Cerebellum (tissue), 4 donors: ENCODE measurements at places on chromosomes 3 and 15.

- DNase-seq, result peak; percentile 62
Observed at GRCh38 chr15:70853973-70854665, at the start of gene LARP6. TSS of gene LARP6 (minus strand) at chr15:70854157. CDS start at chr15:70854088, 69 bp downstream.

DNA sequence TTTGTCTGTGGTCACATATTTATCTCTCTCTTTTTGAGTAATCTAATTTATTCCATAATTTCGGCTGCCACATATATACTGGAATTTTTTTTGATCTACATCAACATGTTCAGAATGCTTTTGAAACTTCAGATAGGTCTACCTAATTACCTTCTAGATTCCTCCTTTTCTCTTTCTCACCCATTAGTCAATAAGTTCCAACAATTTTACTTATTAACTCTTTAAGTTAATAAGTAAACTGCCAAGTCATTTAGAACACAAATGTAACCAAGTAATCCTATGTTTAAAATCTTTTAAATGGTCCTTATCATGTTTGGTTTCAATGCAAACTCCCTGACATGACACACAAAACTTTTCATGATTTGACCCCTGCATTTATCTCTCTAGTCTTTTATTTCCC lies 410.5 kb downstream of the UNC13C start:
- DNase-seq, result no peak

GRCh38 chr3:52146811-52147210 lies 7.4 kb downstream of the POC1A start:
- DNase-seq, result no peak

- no peak for DNase-seq
Observed at GRCh38 chr3:100040451-100041225, 73.7 kb downstream of the FILIP1L start.

DNA sequence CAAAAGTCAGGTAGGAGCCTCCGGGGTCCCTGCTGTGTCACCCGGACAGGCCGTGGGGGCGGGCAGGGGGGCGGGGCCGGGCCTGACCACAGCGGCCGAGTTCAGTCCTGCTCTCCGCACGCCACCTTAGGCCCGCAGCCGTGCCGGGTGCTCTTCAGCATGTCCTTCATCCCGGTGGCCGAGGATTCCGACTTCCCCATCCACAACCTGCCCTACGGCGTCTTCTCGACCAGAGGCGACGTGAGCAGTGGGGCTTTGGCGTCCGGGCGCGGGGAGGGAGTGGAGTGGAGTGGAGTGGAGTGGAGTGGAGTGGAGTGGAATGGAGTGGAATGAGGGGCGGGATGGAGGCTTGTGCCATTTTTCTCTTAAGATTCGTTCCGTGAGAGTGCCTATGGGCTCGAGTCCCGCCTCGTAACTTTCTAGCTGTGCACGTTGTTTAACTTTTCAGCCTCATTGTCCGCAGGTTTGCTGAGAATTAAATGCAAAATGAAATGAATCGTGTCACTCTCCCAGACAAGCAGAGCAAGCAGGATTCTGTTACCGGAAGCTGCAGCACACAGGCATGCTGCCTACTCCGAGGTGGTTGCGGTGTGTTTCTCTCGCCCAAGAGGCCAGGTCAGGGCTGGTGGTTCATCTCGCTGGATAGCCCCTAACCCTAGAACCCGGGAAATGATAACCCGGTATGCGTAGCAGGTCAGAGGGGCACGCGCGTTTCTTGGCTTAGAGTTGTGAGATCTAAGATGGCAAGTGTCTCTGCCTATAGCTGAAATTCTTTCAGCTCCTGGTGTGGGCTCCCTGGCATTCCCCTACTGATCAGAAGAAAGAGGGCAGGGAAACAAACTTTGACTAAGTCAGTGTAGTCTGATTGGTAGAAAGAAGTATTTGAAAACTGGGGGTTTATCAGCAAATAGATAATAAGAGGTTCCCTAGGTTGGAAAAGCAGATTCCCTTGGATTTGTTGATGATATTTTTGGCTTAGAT lies at the start of gene FAH:
FAH (plus strand) TSS at position 104 of the 981 bp plus-strand sequence; CDS start at position 160, 56 bp downstream.
- DNase-seq, result no peak

GRCh38 chr3:65672871-65673815 lies 365.6 kb downstream of the MAGI1 start:
- DNase-seq, result peak; percentile 15

- DNase-seq, result no peak
Observed at GRCh38 chr3:114361391-114361790, 67.6 kb downstream of the TIGIT start.

DNA sequence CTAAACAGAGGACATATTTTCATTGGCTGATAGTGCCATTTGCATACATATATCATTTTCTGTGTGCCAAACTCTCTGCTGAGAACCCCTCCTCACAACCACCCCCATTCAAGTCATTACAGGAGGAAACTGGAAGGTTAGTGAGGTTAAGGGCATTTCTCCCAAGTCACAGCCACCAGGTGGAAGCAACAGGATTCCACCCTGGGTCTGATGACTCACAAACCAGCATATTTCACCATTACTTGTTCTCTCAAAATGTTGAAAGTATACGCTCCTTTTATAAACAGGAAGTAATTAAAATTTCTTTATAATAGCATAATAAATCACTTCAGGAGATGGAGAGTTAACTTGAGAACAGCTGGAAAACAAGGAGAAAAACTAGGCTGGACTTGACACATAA lies 398.6 kb upstream of the WNT5A start:
- no peak for DNase-seq

DNA sequence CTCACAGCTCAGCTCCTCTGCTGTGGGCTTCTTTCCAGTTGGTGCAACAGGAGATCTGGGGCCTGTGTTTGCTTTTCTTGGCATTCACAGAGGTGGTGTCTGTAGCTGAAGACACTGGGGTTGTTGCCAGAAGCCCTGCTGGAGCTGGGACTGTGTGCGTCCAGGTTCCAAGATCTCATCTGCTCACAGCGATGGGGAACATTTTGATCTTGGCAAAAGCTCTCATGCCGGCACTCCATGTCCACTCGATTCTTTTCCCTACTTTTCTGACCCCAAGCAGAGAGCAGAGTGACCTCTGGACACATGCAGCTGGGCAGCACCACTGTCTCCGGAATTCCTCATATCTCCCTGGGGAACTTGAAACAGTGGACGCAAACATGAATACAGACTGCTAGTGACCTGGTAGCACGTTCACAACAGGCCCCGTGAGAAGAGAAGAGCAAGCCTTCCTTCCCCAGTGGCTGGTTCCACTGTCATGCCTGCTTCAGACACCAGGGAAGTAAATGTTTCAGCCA lies 36.1 kb upstream of the MECOM start:
- peak; percentile 42 for DNase-seq

DNA sequence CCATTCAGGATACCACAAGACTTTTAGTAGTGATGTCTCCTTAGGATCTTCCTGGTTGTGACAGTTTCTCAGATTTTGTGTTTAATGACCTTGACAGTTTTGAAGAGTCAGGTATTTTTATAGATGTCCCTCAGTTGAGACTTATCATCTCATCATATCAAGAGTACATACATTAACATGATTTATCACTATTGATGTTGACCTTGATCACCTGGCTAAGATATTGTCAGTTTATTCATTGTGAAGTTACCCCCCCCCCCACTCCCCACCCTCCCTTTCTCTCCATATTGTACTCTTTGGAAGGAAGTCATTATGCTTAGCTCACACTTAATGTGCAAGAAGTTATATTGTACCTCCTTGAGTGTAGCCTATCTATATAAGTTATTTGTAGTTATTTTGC lies 42.9 kb downstream of the MGA start:
- DNase-seq, result no peak

DNA sequence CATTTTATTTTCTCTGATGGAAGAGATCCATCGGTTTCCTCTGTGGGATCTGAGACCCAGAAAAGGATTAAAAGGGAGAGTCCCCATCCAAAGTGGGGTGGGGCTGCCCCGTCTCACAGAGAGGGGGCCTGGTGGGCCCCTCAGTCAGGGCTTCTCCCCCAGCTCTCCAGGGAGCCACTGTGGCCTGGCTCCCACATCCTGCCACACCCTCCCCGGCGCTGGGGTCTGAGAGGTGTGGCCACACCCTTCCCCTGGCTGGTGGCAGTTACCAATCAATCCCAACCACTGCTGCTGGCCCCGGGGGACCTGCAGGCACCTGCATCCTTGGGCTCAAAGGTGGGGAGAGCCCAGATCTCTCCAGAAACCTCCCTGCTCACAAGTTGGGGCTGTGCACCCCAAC lies 161.8 kb upstream of the IQSEC1 start:
- DNase-seq, result no peak

DNA sequence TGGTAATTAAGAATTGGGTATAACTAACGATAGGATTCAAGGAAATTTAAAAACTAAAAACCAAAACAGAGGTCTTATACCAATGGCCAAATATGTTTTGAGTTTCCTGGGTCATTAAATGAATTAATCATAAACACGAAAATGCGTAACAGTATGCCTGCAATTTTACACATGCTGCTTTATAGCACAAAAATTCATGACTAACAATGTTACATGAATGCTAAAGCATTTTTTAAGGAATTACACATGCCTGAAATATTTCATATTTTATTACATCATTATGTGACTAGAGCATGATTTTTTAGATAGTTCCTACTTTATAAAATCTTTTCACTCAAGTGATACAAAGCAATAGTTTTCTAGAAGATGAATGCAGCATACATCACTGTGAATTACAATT lies 74.7 kb downstream of the ZNF148 start:
- no peak for DNase-seq

- no peak for DNase-seq
Observed at GRCh38 chr3:122060040-122060698, 5.0 kb downstream of the CD86 start.

DNA sequence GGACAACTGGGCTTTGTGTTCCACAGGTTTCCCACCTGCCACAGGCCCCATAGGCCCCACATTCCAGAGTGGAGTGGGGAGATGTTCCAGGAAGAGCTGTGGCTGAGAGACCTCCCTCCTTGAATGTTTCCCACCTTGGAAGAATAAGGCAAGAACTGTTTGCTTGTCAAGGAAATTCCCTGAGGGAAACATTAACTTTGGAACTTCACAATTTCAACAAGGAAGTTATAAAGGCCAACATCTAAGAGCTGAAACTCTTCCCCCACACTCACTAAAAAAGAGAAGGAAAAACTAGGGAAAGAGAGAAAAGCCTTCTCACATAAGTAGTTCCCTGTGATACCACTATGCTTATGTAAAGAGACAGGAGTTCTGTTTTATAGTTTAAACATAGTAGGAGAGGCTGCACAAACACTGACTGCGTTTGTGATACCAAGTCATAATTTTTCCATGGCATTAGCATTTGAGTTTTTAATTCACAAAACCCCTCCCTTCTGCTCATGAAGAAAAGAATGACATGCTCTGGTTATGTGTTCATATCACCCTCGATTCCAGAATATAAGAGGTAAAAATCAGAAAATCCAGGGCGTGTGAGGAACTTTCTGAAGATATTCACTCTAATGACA lies 39.8 kb upstream of the SPRED1 start:
- no peak for DNase-seq

DNA sequence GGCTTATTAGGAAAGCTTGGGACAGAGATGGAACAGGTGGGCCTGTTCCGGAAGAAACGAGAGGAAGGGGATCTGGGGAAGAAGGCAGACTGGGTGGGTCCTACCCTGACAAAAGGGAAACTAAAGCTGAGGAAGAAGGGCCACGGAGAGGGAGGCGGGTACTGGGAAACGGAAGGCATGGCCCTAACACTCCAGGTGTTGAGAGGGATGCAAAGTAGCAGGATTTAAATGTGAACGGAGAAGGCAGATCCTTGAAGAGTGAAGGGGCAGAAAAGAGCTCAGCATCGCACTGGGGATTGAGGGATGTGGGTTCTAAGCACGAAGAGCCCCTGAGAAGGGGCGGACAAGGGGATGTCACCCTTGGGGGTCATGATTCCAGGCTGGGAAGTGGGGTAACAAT lies 735 bp downstream of the STIMATE start:
- no peak for DNase-seq

- DNase-seq, result no peak
Observed at GRCh38 chr3:41193794-41194539, 5.3 kb upstream of the CTNNB1 start.

GRCh38 chr3:122260206-122260605 lies 64.8 kb upstream of the CSTA start:
- DNase-seq, result no peak

DNA sequence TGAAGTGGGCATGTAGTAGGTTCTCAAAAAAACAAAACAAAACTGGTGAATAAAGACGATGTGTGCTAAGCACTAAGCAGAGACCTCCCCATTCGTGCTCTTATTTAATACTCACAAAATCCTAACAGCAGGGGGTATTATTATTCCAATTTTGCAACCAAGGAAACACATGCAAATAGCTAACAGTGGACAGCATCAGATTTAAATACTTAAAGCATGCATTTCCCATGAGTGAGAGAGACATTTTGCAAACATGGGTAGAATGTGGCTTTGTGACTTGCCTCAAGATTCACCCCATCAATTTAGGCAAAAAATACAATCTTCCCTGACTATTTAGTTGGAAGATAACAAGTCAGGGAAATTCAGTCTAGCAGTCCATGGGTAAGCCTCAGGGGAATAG lies 946.2 kb upstream of the CFAP20DC start:
- DNase-seq, result no peak

DNA sequence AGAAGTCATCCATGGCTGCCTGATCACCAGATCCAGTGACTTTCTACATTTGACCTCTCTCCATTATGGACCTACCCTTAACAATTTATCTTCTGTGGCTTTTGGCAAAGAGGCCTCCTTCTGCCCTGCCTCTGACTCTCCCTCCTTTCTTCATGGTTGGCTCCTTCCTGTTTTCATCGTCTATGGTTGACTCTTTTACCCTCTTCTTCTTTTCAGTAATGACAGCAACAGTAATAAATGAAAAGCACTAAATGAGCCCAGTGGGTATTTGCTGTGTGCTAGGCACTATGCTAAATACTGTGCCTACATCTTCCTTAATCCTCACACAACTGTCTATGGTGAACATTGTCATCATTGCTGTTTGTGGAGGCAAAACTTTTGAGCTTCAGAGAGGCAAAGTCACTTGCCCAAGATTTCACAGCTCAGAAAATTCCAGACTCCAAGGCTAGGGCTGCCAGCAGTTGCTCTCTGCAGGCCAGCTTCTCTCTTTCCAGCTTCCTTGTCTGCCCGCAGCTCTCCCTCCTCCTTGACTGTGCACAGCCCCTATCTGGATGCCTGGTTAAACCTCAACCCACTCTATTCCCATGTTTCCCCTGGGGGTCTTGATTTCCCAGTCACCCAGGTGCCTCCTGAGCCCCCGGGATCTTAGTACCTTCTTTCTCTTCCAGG lies 24.6 kb downstream of the ITPR1 start:
- no peak for DNase-seq

DNA sequence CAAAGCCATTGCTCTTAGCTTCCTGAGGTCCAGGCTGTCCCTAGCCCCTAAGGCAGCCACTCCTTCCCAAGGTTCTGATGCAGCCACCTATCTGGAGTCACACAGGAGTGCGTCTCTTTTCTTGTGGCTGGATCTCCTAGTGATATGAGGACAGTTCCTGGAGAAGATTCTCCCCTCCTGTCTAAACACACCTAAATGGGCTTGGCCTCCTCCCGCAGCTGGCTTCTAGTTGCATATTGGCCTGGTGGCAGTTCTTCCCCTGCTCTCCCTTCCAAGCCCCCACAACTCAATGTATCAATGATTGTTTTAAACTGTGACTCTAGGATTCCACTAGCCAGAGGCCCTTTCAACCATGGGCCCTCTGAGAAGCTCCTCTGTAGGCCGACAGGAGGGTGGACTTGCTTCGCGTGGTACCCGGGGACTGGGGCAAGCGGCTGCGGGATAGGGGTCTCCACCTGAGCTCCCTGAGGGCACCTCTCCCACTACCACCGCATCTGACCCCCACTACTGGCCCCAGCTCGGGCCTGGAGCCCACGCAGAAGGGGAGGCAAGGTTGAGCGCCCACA lies 1.4 kb downstream of the ITGA11 start:
- no peak for DNase-seq
